Fibroblast of villous mesenchyme (primary cell): ENCODE measurements at places on chromosomes 6 and 20.

- peak; percentile 72 for DNase-seq
These were observed 264.3 kb upstream of the PLN start for GRCh38 chr6:118283766-118284165.

DNA sequence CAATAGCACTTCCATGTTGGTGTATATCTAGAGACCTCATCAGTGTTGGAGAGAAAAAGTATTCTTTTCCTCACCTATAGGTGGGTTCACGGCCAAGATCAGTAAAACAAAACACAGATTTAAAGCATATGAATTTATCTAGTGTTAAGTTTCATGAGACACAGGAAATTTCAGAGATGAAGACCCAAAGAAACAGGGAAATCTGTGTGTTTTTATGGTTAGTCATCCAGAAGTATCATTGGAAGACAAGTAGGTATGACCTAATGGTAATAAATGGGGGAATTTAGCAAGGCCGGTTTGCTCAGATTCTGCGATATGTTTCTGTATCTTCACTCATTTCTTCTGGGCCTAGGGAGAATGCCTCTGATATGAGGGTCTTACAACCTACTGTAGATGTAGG lies 419.6 kb upstream of the MARCKS start:
- DNase-seq: no peak

- DNase-seq: no peak
These were observed 190.7 kb upstream of the UFL1 start for GRCh38 chr6:96330884-96331283.

DNA sequence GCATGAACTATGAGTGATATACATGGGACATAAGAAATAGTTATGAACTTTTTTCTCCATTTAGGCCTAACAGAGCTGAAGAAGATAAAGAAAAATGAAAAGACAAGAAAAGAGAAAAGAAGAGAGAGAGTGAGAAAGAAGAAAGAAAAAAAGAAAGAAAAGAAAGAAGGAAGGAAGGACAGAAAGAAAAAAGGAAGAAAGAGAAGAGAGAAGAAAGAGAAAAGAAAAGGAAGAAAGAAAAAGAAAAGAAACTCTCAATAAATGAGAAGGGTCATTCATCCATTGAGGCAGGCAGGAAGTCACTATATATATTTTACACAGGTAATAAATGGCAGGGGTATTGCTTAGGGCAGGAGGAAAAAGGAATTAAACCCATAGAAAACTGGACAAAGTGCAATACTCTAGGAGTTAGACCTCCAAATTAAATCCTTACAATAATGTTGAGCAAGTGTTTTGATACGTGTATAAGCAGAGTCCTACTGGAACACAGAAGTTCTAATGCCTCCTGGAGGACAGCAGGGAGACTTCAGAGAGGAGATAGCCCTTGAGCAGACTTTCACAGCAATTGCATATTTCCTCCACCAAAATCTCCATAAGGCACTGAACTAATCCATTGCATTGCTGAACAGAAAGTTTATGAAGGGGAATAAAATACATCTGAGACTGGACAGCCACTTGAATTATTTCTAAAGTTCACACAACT lies 86.4 kb upstream of the TENT5A start:
- no peak for DNase-seq

DNA sequence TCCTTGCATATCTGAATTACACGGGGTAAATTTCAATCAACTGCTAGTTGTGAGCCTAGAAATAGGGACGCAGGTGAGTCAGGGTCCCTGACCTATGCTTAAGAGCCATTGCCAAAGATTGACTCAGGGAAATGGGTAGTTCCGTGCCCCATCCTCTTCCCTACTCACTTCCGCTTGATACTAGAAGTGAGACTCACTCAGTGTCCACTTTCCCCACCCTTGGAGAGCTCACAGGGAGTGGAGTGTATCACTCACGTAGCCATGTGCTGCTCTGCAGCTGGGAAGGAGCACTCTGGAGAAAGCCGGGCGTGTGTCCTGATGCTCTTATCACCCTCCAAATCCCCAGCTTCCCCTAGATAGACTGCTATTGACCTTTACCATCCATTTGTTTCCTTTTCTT lies 543 bp upstream of the MUC22 start:
- DNase-seq: no peak
